ENCODE measurements at places on chromosomes 4 and X. TPM values are rescaled to one million over a fixed set of nuclear protein-coding genes. Genes with fewer than 3 reads are reported as not detected.
A peak's percentile ranks its signal among the peaks of the same experiment; 100 is the strongest.

DNA sequence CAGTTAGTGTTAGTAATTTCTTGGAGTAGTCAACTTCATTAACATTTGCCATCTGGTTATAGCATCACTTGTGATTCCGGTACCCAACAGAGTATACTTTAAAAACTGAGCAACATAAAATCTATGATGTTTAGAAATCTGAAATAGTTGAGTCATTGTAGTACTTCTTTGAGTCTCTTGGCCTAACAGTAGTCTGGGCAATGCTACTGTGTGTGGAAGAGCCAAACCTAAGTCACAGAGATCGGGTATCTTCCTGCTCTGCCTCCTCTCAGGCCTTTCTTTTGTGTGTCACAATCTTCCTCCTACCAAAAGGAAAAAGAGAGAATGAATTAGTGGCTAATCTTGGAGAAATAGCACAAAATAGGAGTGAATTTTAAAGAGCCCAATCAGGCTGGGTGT is 25.5 kb downstream of the DCUN1D4 start:
- no peak for DNase-seq

DNA sequence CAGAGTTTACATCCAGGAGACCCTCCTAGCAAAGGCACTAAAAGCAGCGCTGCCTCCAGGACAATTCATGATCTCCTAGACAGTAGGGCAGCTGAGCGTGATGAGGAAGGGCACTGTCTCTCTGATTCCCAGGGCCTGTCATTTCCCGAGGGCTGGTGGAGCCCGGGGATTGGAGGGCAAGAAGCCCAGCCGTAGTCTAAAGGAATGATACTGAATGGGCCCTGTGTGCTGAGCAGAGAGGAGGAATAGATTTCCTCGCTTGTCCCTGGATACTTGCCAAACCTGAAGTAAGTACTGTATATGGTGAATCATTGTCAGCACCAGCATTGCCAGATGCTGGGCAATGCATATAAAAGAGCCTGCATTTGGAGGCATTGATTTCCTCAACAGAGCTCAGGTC is 88.0 kb upstream of the SLITRK2 start:
- peak; percentile 4 for DNase-seq

DNA sequence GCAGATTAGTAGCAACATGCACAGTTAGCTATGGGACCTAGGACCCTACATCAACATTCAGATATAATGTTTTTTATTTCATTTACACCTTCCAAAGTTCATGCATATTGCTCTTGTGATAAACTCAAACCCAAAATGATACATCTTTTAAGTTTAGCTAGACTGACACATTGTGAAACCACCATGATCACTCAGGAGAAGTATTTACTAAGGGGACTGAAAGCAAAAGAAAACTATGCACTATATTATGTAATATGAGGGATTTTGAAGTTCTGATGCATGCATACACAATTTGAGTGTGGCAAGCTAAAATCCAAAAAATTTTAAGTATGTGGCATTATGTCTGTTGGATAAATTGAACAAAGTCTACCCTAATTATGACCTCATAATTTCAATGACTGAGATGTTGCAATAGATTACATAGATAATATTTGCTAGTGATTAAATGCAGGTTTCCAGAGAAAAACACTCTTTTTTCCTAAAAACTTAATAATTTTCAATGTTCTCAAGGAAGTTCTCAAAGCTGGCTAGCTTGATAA is 914.8 kb upstream of the GRIA3 start:
- no peak for DNase-seq

GRCh38 chrX:71128915-71129765 is 10.7 kb downstream of the MED12 start:
- peak; percentile 89 for DNase-seq

Gene VCX
- total RNA-seq, result not detected

Gene CCNA2
- total RNA-seq, result 13.8 TPM

- DNase-seq, result no peak
These were observed 488.8 kb upstream of the POU3F4 start for GRCh38 chrX:83019258-83019657.

GRCh38 chrX:8815460-8816065 is 14.4 kb upstream of the FAM9A start:
- DNase-seq, result peak; percentile 76

DNA sequence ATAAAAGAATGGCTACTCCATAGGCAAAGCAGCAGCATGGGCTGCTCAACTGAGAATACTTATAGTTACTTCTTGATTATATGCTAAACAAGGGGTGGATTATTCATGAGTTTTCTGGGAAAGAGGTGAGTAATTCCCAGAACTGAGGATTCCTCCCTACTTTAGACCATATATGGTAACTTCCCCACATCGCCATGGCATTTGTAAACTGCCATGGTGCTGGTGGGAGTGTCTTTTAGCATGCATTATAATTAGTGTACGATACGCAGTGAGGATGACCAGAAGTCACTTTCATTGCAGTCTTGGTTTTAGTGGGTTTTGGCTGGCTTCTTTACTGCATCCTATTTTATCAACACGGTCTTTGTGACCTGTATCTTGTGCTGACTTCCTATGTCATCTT is 141.5 kb downstream of the MAGEB17 start:
- DNase-seq, result no peak

GRCh38 chrX:11450354-11450753 is 157.1 kb downstream of the AMELX start:
- no peak for DNase-seq

GRCh38 chr4:171334549-171334948 is 478.7 kb upstream of the GALNTL6 start:
- no peak for DNase-seq

- DNase-seq, result peak; percentile 64
These were observed at the start of gene COX7B for GRCh38 chrX:77899081-77899828. TSS of gene COX7B (plus strand) at chrX:77899468. CDS start at chrX:77899554, 86 bp downstream.

- no peak for DNase-seq
These were observed 328.7 kb downstream of the PCDH18 start for GRCh38 chr4:137203601-137204000.

DNA sequence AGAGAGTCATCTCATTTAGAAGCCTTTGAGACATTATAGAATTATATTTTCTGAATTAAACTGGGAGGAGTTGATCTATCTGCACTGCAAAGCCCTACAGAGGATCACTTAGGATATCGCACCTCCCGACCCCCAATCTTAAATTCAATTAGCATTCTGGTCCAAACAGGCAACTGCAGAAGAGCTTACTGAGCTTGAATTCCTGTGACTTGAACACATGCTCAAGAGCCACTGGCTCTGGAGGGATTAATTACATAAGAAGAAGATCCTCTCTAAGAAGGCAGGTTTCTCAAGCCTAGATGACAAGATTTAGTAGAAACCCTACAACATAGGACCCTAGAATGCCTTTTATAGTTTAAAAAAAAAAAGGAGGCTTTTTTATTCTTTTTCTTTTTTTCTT is 548.9 kb downstream of the ARAP2 start:
- no peak for DNase-seq

DNA sequence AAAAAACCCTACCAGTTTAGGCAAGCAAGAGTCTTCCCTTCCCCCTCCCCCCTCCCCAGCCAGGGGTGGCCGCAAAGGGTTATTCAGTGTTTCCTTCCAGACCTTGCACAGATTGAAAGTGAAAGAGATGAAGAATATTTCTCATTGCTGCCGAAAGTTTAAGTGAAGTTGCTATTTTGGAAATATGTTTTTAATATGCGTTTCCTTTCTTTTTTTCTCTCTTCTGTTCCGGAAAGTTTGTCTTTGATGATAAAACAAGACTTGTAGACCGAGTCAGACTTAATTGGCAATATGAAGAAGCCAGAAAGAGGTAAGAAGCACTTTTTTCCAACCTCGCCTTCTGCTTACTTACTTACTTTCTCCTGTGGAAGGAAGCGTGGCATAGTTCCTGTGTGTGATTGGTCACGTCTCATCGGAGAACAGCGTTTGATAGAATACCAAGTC is 58.5 kb upstream of the CLCN4 start:
- peak; percentile 41 for DNase-seq

GRCh38 chrX:258291-259040 is 22.7 kb upstream of the PLCXD1 start:
- peak; percentile 0 for DNase-seq

GRCh38 chr4:37892641-37893040 is 1.8 kb downstream of the TBC1D1 start:
- peak; percentile 34 for DNase-seq
